ENCODE measurements at places on chromosomes 6 and 20.

- no peaks in the 10 kb centered on the region for H3K4me1 ChIP-seq
- peaks cover 2% of the 10 kb centered on the region for H3K27me3 ChIP-seq
- H3K27ac ChIP-seq, result no peak overlapping the region
- no peaks in the 10 kb centered on the region for H3K36me3 ChIP-seq
- no peak overlapping the region for H3K4me3 ChIP-seq
Observed at GRCh38 chr20:52481443-52481842, 289.9 kb upstream of the ZFP64 start.

- no peaks in the 10 kb centered on the region for H3K4me1 ChIP-seq
- H3K27me3 ChIP-seq, result peaks cover 8% of the 10 kb centered on the region
- no peak overlapping the region for H3K27ac ChIP-seq
- H3K4me3 ChIP-seq, result no peak overlapping the region
- DNase-seq, result no peak
Observed at GRCh38 chr20:63026582-63027165, 19.9 kb upstream of the BHLHE23 start.

GRCh38 chr6:16160794-16161193 is 31.9 kb downstream of the MYLIP start:
- H3K4me1 ChIP-seq, result peaks cover 43% of the 10 kb centered on the region
- no peak overlapping the region for H3K4me3 ChIP-seq
- H3K36me3 ChIP-seq, result peaks cover 30% of the 10 kb centered on the region
- H3K27me3 ChIP-seq, result no peaks in the 10 kb centered on the region

- no peak for DNase-seq
- H3K4me1 ChIP-seq, result peaks cover 62% of the 10 kb centered on the region
- no peak overlapping the region for H3K27ac ChIP-seq
- H3K27me3 ChIP-seq, result no peaks in the 10 kb centered on the region
- peaks cover 11% of the 10 kb centered on the region for H3K36me3 ChIP-seq
Observed at GRCh38 chr6:37897818-37898515, 78.4 kb downstream of the ZFAND3 start.

GRCh38 chr6:38353310-38354036 is 286.3 kb downstream of the BTBD9 start:
- H3K36me3 ChIP-seq, result no peaks in the 10 kb centered on the region
- no peaks in the 10 kb centered on the region for H3K4me1 ChIP-seq
- no peak overlapping the region for H3K4me3 ChIP-seq
- H3K27ac ChIP-seq, result no peak overlapping the region

DNA sequence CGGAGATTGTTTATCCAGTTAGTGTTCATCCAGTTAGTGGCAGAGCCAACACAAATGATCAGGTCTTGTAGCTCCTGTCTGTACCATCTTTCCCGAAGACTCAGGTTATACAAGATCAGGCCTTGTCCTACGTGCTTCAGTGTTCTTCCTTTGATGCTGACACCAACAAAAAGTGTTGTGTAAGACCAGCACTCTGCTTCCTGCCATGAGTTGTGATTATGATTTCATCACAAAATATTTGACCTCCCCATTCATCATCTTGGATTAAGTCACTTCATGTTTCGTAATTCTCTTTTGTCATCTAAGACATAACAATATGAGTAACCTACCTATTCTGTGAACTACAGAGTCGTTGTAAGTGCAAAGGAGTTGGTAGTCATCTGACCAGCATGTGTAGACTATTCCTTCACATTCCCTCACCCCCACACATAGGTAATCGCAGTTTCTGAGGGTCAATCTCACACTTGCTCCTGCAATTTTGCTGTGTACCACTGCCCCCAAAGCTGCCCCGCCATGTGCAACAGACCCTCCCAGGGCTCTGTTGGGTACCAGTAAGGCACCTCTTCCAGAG is 135.6 kb upstream of the SLC22A23 start:
- no peak overlapping the region for H3K27ac ChIP-seq
- H3K4me3 ChIP-seq, result no peak overlapping the region
- no peak for DNase-seq
